ENCODE measurements at places on chromosomes 1 and 21.

GRCh38 chr1:202589190-202589930 is 120.9 kb downstream of the SYT2 start:
- DNase-seq = peak; percentile 97

DNA sequence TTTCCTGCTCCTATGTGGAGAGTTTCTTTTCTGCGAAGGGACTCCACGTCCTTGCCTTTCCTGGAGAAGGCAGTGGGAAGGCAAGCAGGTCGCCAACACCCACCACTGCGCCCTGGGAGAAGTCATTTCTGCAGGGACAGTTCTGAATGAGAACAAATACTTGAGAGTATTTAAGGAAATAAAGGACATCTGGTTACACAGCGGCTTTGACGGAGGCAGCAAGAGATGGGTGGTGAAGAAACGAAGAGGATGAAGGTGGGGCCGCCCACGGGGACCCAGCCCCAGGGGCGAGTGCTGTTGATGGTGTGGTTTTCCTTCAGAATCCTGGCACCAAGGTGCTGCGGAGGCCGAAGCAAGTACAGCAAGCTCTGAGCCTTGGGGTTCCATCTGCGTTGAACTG is 75.5 kb downstream of the PSMG1 start:
- no peak for DNase-seq

DNA sequence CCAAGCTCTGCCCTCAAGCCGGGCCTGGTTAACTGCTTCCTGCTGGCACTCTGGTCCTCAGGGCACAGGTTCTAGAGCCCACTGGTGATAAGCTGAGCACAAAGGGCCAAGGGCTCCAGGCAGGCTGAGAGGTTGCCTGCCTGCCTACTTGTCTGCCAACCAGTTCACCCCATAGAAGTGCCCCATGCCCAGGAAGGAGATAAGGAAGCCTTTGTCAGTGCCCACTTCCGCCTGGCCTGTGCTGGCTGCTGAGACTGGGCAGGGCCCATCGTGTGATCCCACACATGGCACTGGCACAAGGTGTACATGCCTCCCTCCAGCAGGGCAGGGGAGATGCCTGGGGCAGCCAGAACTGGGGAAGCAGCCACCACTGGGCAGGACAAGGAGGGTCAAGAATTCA is 24.1 kb downstream of the SLC9A1 start:
- DNase-seq = no peak

GRCh38 chr1:99818063-99818699 is 32.0 kb upstream of the AGL start:
- no peak for DNase-seq

- peak; percentile 71 for DNase-seq
Observed at GRCh38 chr1:21764615-21765423, 18.1 kb downstream of the USP48 start.

DNA sequence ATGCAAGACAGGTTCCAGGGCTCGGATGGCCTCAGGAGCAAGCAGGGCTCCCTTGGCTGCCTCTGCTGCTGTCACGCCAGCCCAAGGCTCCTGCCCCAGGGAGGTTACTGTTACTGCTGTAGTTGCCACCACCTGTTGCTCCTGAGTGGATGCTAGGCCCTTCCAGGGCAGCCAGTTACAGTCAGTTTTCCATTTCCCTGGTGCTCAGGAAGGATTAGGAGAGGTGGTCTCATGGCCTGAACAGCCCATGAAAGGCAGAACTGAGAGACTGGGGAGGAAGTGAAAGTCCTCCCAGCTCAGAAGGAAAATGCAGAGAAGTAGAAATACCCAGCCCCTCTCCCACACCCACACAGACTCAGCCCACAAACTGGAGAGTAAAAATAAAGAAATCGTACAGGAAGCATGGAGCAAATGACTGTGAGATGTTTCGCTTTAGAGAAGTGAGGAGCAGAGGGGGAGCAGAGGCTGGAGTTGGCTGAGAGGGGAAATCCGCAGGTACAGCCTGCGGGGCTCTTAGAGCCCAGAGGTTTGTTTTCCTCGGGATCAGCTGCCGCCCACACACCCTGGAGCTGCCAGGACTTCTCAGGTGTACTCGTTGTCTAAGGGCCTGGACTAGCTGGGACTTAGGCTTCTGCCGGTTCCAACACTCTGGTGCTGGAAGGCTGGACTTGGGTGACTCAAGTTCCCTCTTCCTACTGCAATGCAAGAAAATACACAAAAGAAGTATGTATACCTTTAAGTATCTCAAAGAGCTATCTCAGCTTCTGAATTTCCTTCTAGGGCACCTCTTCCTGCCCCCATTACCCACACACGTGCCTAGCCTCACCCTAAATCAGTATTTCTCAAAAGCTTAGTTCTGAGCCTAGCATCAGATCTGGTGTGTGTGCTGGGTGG is 2.3 kb downstream of the IL6R start:
- no peak for DNase-seq

GRCh38 chr1:77857552-77857951 is 30.9 kb upstream of the NEXN start:
- DNase-seq = peak; percentile 23

GRCh38 chr1:205236951-205237475 is 9.3 kb downstream of the TMCC2 start:
- no peak for DNase-seq

DNA sequence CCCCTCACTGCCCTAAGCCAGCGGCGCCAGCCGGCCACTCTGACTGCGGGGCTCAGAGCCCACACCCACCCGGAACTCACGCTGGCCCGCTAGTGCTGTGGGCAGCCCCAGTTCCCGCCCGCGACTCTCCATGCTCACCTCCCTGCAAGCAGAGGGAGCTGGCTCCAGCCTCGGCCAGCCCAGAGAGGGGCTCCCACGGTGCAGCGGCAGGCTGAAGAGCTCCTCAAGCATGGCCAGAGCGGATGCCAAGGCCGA is 41.5 kb downstream of the SLC2A1 start:
- no peak for DNase-seq

DNA sequence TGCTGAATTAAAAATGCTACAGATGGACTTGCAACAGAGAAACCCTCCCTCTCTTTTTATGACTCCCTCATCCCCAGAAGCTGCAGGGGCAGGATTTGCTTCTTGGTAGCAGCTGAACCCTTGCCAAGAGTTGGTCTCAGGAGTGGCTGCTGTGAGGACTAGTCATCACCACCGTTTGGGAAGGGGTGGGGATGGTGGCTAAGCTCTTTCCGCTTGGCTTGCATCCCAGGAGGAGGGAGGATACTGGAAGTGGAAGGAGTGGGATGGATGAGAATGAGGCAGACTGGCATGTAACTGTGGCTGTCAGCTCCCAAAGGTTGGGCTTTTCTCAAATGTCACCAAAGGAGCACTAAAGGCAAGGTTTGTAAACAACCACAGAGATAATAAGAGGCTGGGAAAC is 50.8 kb upstream of the COL24A1 start:
- peak; percentile 49 for DNase-seq

- no peak for DNase-seq
Observed at GRCh38 chr1:85343213-85343611, 66.8 kb upstream of the BCL10 start.

DNA sequence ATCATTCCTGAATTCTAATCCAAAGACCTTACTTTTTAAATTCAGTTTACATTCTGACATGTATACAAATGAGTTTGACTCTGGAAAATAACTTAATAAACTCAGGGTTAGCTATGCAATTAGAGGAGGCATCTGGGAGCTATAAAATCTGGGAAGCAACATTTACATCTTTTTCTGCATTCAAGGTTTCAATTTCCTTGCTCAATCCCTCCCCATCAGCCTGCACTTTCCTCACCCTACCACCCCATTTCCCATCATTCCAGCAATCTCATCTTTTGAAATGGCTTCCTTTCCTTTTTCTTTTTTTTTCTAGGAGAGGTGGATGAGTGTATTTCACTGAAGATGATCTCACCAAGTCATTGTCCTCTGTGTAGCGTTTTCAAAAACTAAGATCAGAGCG is 65.3 kb upstream of the BEND5 start:
- DNase-seq = no peak

- DNase-seq = no peak
Observed at GRCh38 chr21:15408089-15408488, 321.7 kb upstream of the USP25 start.

DNA sequence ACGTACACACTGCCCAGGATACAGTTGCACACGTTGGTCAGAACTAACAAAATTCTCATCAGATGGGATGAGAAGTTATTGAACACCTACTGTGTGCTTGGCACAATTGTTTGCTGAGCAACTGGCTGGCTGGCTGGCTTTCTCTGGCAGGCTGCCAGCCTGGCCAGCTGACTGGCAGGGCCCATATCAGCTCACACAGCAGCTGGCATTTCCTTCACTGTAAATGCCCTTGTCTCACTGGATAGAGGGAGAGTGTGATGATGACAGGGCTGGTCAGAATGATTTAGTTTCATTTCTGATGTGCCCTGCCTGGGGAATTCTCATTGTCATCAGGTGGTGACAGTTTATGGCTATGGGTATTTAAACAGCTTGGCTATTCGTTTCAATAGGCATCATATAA is 15.8 kb downstream of the CAMK2N1 start:
- no peak for DNase-seq

- no peak for DNase-seq
Observed at GRCh38 chr1:204836856-204837255, 33.8 kb upstream of the NFASC start.

DNA sequence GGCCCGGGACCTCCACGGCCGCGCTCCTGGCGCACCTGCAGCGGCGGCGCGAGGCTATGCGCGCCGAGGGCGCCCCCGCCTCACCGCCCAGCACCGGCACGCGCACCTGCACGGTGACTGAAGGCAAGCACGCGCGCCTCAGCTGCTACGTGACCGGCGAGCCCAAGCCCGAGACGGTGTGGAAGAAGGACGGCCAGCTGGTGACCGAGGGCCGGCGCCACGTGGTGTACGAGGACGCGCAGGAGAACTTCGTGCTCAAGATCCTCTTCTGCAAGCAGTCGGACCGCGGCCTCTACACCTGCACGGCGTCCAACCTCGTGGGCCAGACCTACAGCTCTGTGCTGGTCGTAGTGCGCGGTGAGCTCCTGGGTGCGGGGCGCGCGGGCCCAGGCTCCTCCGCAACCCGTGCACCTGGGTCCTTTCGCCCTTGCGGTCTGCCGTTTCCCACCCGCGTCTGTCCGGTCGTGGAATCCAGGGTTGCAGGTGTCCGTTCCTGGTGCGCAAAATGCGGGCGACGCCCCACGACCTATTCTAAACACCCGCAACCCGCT is 4.6 kb downstream of the OBSCN start:
- DNase-seq = no peak
